Left ventricle myocardium inferior (tissue), 1 donor: ENCODE measurements at places on chromosomes 7 and 10. TPM values are rescaled to one million over a fixed set of nuclear protein-coding genes. Genes with fewer than 3 reads are reported as not detected.

DNA sequence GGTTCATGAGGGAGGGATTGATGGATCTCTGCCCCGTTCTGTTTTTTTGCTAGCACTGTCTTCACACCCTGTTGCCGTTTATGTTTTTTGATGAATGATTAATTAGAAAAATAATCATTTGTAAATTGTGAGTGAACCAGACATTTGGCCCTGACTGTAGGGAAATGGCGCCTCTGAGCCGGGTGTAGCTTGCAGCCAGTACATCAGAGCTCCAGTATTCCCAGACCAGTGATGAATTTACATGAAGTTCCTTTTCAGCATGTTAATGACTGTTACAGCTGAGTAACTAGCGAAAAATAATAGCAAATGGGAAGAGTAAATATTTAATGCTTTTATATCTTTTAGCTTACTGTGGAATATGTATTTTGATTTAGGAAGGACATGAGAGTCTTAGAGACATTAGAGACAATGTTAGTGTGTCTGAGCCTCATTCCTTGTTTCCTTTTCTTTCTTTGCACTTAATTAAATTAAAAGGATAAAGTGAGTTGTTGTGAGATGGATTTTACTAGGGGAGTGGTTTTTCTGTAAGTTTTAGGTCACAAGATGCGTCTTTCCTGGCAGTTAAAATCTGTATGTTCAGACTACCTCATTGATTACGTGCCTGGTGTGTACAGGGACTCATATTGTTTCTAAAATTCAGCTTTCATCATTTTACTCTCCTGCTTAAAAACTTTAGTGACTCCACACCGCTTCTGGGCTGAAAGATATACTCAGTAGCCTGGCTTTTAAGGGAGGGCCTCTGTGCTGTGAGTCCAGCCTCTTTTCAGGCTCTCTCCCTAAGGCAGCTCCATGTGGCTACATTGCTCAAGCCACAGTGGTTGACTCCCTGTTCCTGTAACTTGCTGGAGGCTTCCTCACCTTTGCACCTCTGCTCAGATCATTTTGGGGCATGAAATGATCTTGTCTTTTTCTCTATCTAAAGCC lies 86.4 kb downstream of the AUTS2 start:
- H3K27ac ChIP-seq: no peak overlapping the region
- no peak for DNase-seq
- no peak overlapping the region for H3K4me3 ChIP-seq
- peaks cover 7% of the 10 kb centered on the region for H3K4me1 ChIP-seq
- H3K27me3 ChIP-seq: no peaks in the 10 kb centered on the region
- no peaks in the 10 kb centered on the region for H3K36me3 ChIP-seq

GRCh38 chr7:134882481-134882880 lies 103.0 kb downstream of the CALD1 start:
- no peak overlapping the region for H3K4me3 ChIP-seq
- peaks cover 72% of the 10 kb centered on the region for H3K4me1 ChIP-seq
- H3K27me3 ChIP-seq: no peaks in the 10 kb centered on the region
- no peaks in the 10 kb centered on the region for H3K36me3 ChIP-seq

The UPK3B gene
- total RNA-seq: 0.49 TPM

The LBX1 gene
- total RNA-seq: not detected

- H3K27me3 ChIP-seq: no peaks in the 10 kb centered on the region
- no peak for DNase-seq
- no peaks in the 10 kb centered on the region for H3K36me3 ChIP-seq
- H3K4me1 ChIP-seq: peaks cover 25% of the 10 kb centered on the region
These were observed 43.0 kb downstream of the SRPK2 start for GRCh38 chr7:105345725-105346124.

The CRYGN gene
- 0.41 TPM for total RNA-seq

GRCh38 chr7:35546691-35547429 lies 148.1 kb downstream of the HERPUD2 start:
- DNase-seq: no peak
- no peaks in the 10 kb centered on the region for H3K4me1 ChIP-seq
- H3K4me3 ChIP-seq: no peak overlapping the region
- H3K27ac ChIP-seq: no peak overlapping the region
- no peaks in the 10 kb centered on the region for H3K36me3 ChIP-seq
- H3K27me3 ChIP-seq: no peaks in the 10 kb centered on the region

DNA sequence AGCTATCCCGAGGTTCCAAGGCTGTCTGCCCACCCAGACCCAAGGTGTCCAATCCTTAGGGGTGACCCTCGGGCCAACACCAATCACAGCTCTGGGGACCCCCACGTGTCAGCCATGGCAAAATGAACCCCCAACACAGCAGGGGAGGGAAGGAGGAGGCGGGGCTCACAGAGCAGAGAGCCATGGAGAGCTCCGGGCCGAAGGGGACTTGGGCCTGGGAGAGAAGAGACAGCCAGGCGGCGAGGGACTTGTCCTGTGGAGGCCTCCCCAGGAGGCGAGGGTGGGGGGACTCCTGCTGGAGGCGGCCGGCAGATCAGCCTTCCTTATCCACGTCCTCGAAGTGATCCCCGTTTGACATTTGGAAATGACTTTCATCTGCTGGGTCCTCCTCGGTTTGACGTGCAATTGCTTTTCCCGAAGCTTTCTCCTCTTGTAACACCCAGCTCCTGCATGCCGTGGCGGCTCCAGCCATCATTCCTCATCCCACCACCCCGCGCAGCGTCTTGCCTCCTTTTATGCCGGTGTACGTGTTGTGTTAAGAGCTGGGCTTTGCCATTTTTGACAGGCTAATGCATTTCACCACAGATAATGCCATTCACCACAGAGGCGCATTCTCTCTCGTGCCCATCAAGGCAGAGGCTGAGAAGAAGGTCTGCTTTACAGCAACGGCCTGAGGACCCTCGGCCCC lies 337.4 kb downstream of the DNAJB6 start:
- H3K36me3 ChIP-seq: no peaks in the 10 kb centered on the region
- no peak for DNase-seq
- H3K27ac ChIP-seq: no peak overlapping the region
- H3K4me1 ChIP-seq: no peaks in the 10 kb centered on the region
- H3K4me3 ChIP-seq: no peak overlapping the region

GRCh38 chr10:114363745-114364454 lies 40.4 kb downstream of the AFAP1L2 start:
- H3K27me3 ChIP-seq: peaks cover 7% of the 10 kb centered on the region
- H3K36me3 ChIP-seq: no peaks in the 10 kb centered on the region
- no peak overlapping the region for H3K4me3 ChIP-seq

DNA sequence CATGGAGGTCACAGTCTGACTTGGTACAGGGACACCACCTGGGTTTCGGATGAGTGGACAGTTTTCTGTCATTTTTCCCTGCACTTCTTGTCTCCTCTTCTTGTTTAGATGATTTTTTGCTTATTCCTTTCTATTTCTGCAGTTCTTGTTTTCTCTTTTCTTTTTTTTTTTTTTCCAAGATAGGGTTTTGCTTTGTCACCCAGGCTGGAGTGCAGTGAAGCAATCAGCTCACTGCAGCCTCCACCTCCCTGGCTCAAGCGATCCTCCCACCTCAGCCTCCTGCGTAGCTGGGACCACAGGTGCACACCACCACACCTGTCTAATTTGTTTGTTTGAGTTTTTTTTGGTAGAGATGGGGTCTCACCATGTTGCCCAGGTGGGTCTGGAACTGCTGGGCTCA lies 49.7 kb upstream of the RASGEF1A start:
- H3K36me3 ChIP-seq: no peaks in the 10 kb centered on the region
- peaks cover 53% of the 10 kb centered on the region for H3K27me3 ChIP-seq
- H3K4me3 ChIP-seq: no peak overlapping the region
- DNase-seq: no peak

The ERVW-1 gene
- total RNA-seq: not detected

DNA sequence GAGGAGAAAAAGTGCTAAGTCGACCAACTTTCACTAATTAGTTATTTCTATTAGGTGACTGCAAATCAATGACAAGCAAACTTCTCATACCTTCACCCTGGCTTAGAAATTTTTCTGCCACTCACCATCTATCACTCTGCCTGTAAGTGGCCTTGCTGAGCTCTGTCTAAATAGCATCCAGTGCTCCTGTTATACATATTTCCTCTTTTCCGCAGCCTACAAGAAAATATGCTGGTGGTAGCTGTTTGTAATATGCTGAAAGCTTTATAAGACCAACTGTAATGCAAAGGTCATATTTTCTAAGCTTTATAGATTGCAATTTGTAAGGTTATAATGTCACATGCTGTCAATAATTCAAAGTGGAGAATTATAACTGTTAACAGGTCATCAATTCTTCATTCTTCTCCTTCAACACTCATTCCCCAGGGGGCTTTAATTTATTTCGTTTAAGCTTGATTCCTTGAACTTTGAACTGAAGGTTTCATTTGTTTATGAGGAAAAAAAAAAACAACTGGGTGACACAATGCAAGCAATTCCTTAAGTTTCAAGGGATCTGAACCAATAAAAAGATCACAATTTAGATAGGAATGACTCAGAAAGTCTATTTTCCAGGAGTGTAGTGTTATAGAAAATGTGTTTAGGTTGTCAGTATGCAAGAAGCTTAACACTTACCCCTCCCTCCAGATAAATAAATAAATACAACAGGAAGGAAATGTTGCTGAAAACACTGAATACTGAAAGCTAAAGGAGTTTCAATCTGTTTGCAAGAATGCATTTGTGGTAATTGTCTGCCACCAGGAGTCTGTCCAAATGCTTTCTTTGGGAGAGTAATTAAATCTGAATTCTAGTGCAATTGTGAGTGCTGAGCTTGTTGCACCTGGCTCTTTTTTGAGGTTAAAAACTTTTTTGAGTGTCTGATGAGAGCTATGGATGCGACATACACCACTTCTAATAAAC lies 183.7 kb downstream of the SORCS1 start:
- H3K36me3 ChIP-seq: no peaks in the 10 kb centered on the region
- no peak overlapping the region for H3K4me3 ChIP-seq
- H3K4me1 ChIP-seq: no peaks in the 10 kb centered on the region
- no peak overlapping the region for H3K27ac ChIP-seq
- peaks cover 10% of the 10 kb centered on the region for H3K27me3 ChIP-seq
- DNase-seq: no peak

The TLX1 gene
- total RNA-seq: not detected

GRCh38 chr10:114021154-114021553 lies 22.5 kb upstream of the ADRB1 start:
- H3K4me3 ChIP-seq: no peak overlapping the region
- H3K27ac ChIP-seq: peak overlapping the region; percentile 81
- DNase-seq: peak; percentile 30
- H3K4me1 ChIP-seq: peaks cover 46% of the 10 kb centered on the region
- no peaks in the 10 kb centered on the region for H3K36me3 ChIP-seq

- no peaks in the 10 kb centered on the region for H3K36me3 ChIP-seq
- peak within 1 kb of the TSS; percentile 39 for H3K27ac ChIP-seq
- H3K4me1 ChIP-seq: peaks cover 75% of the 10 kb centered on the region
- peak within 1 kb of the TSS; percentile 73 for H3K4me3 ChIP-seq
- no peaks in the 10 kb centered on the region for H3K27me3 ChIP-seq
- DNase-seq: peak; percentile 52
These were observed at the start of gene GRB10 for GRCh38 chr7:50782375-50783208. TSS of gene GRB10 (minus strand) at chr7:50782896. CDS start at chr7:50732322, 50,574 bp downstream.

DNA sequence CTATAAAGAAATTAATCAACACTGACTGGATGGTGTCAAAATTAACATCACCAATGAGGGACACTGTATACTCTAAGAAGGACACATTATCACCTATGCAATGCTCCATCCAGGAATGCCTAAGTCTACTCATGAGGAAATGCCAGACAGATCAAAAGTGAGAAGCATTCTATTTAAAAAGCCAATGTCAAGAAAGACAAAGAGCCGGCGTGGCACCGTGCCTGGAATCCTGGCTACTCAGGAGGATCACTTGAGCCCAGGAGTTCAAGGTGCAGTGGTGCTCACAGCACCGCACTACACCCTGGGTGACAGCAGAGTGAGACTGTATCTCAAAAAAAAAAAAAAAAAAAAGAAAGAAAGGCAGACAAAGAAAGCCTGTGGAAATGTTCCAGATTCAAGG lies 45.5 kb upstream of the ANAPC16 start:
- peaks cover 7% of the 10 kb centered on the region for H3K36me3 ChIP-seq
- H3K4me3 ChIP-seq: no peak overlapping the region
- peak overlapping the region; percentile 64 for H3K27ac ChIP-seq
